ENCODE measurements at places on chromosomes 4 and X. TPM values are rescaled to one million over a fixed set of nuclear protein-coding genes. Genes with fewer than 3 reads are reported as not detected.

DNA sequence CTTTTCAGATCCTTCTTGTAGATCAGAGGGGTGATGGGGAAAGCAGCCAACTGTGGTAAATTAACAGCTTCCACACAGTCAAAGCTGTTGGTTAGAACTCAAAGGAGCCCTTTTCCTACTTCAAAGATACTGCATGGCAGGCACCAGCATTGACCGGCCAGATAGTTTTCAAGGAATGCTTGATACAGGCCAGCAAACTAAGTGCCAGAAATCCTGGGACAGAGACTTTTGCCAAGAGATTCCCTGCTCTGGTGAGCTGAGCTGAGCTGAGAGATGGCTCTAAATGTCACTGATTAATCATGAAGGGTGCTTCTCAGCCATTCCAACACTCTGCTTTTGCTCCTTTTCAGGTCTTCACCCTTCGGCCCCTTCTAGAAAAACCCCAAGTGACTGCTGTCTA is 131.6 kb upstream of the MED14 start:
- H3K4me3 ChIP-seq: no peak overlapping the region
- H3K27ac ChIP-seq: no peak overlapping the region
- H3K36me3 ChIP-seq: no peaks in the 10 kb centered on the region
- peak; percentile 64 for DNase-seq
- H3K27me3 ChIP-seq: peaks cover 4% of the 10 kb centered on the region
- peaks cover 14% of the 10 kb centered on the region for H3K4me1 ChIP-seq

DNA sequence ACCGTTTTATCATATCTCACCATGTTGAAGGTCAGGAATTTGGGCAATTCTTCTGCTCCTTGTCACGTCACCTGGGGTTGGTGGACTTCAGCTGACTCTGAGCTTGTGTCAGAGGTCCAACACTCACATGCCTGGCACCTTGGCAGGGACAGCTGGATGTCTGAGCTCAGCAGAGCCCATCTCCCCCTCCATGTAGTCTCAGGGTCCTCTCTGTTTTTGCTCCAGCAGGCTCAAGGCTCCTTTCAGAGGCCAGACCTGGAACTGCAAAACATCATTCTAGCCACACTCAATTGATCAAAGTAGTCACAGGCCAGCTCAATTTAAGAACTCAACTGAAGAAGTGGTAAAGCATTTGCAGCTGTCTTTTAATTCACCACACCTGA is 45.4 kb downstream of the EDNRA start:
- H3K36me3 ChIP-seq: no peaks in the 10 kb centered on the region
- H3K4me3 ChIP-seq: no peak overlapping the region
- DNase-seq: no peak
- H3K27me3 ChIP-seq: no peaks in the 10 kb centered on the region
- no peak overlapping the region for H3K27ac ChIP-seq

DNA sequence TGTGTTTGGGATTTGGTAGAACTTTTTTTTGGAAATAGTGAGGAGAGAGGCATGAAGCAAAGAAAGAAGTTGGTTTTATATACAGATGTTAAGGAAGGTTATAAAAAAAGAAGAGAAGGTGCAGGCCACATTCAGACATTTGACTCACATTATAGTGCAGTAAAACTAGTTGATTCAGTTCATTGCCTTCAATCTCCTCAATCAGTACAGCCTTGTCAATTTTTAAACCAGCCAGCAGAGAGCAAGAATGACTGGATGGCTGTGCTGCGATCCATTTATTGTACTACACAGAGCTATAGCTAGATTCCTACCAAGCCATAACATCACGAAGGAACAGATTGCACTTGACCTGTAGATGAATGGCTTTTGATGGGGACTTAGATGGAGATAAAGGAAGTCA is 79.7 kb upstream of the LSM6 start:
- DNase-seq: no peak
- no peak overlapping the region for H3K4me3 ChIP-seq
- H3K27me3 ChIP-seq: no peaks in the 10 kb centered on the region
- H3K4me1 ChIP-seq: no peaks in the 10 kb centered on the region

GRCh38 chrX:150527108-150527507 is 41.3 kb upstream of the MTM1 start:
- no peak for DNase-seq
- H3K27me3 ChIP-seq: peaks cover 6% of the 10 kb centered on the region
- H3K27ac ChIP-seq: no peak overlapping the region

DNA sequence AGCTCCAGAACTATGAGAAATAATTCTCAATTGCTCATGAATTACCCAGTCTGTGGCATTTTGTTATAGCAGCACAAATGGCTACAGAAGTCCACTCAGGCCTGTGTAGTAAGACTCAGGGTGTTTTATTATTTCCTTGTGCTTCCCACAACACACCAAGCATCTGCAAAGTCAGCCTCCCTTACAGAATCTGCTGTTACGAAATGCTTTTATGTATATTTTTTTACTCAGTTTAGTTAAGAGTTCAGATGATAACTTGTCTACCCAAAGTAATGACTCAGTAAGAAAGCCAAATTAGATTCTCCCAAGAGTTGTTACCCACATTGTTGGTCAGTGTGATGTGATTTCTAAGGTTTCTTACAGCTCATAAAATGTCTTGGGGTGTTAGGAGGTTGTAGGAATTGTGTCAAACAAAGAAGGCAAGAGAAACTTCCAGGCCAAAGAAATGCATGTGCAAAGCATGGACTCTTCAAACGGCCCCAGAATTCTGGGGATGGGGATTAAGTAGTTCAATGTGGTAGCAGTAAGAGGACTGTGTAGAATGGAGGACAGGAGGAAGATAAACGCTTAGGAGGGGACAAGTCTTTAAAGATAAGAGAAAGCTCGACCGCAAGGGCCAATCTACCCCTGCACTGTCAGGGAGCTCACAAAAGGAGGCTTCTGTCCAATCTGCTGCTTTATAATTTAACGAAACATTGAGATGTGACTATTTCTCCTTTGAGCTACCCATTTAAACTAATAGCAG is 35.4 kb upstream of the TMEM184C start:
- no peak for DNase-seq
- H3K27ac ChIP-seq: no peak overlapping the region
- H3K4me1 ChIP-seq: no peaks in the 10 kb centered on the region
- no peaks in the 10 kb centered on the region for H3K36me3 ChIP-seq
- no peaks in the 10 kb centered on the region for H3K27me3 ChIP-seq

DNA sequence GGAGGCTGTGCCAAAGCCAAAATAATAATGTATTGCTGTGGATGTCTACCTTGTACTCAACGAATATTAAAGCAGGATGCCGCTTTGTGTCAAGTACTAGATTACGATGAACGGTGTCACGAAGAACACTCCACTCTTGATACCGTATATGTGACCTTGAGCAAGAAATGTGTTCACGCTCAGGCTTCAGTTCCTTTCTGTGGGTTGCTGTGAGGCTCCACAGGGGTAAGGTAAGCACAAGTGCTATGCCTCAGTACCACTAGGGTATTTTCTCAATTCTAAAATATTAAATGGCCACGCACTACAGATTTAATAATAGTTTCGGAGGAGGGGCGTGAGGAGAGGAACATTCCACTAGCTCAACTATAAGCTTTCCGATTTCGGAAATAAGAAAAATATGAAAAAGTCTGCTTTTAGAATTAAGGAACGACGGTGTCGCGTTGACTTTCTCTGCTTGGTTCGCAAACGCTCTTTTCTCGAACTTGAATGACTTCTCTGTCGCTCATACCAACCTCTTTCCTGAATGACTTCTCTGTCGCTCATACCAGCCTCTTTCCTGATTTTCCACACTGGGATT is 607 bp upstream of the SCOC start:
- peaks cover 8% of the 10 kb centered on the region for H3K4me1 ChIP-seq
- H3K27me3 ChIP-seq: no peaks in the 10 kb centered on the region
- peak; percentile 39 for DNase-seq
- H3K36me3 ChIP-seq: no peaks in the 10 kb centered on the region
- H3K27ac ChIP-seq: peak overlapping the region; percentile 97
- H3K4me3 ChIP-seq: peak overlapping the region; percentile 83

- no peak overlapping the region for H3K4me3 ChIP-seq
- H3K4me1 ChIP-seq: no peaks in the 10 kb centered on the region
- no peak for DNase-seq
- H3K36me3 ChIP-seq: no peaks in the 10 kb centered on the region
- no peaks in the 10 kb centered on the region for H3K27me3 ChIP-seq
- H3K27ac ChIP-seq: no peak overlapping the region
Measured at GRCh38 chr4:73883306-73883705, 14.1 kb downstream of the CXCL1 start.

- no peaks in the 10 kb centered on the region for H3K27me3 ChIP-seq
- no peak overlapping the region for H3K4me3 ChIP-seq
- H3K36me3 ChIP-seq: no peaks in the 10 kb centered on the region
- H3K4me1 ChIP-seq: peaks cover 2% of the 10 kb centered on the region
Measured at GRCh38 chr4:147492761-147493160, 11.9 kb downstream of the EDNRA start.

- peaks cover 4% of the 10 kb centered on the region for H3K36me3 ChIP-seq
- no peak overlapping the region for H3K27ac ChIP-seq
- H3K4me1 ChIP-seq: peaks cover 9% of the 10 kb centered on the region
Measured at GRCh38 chrX:7925867-7926472, 1.2 kb downstream of the PNPLA4 start.

DNA sequence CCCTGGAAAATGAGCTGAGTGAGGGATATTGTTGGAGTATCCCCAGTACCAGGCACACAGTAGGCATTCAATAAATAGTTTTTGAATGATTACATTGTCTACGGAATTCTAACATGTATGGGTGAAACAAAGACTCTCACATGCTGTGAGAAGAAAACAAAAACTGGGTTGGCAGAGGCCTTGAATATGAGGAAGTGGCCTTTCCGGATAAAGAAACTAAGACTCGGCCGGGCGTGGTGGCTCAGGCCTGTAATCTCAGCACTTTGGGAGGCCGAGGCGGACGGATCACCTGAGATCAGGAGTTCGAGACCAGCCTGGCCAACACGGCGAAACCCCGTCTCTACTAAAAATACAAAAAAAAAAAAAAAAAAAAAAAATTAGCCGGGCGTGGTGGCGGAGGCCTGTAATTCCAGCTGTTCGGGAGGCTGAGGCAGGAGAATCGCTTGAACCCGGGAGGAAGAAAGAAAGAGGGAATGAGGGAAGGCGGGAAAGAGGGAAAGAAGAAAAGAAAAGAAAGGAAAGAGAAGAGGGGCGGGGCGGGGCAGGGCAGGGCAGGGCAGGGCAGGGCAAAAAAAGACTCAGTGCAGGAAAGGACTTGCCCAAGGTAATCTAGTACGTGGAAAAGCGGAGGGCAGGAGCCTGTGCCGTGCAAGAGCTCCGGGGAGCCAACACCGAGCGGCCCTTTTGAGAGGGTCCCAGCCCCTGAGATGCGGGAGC is 689 bp upstream of the TMA16 start:
- H3K36me3 ChIP-seq: no peaks in the 10 kb centered on the region
- peak overlapping the region; percentile 72 for H3K4me3 ChIP-seq
- peak overlapping the region; percentile 96 for H3K27ac ChIP-seq
- H3K27me3 ChIP-seq: no peaks in the 10 kb centered on the region
- peak; percentile 23 for DNase-seq

GRCh38 chr4:180455226-180455625 is 1788.0 kb upstream of the TENM3 start:
- H3K4me3 ChIP-seq: no peak overlapping the region
- DNase-seq: no peak
- no peaks in the 10 kb centered on the region for H3K4me1 ChIP-seq

- peaks cover 12% of the 10 kb centered on the region for H3K4me1 ChIP-seq
- peak; percentile 63 for DNase-seq
- H3K27ac ChIP-seq: peak overlapping the region; percentile 42
- H3K4me3 ChIP-seq: no peak overlapping the region
- H3K27me3 ChIP-seq: no peaks in the 10 kb centered on the region
- H3K36me3 ChIP-seq: peaks cover 91% of the 10 kb centered on the region
Measured at GRCh38 chr4:3225936-3226335, 23.0 kb upstream of the MSANTD1 start.

DNA sequence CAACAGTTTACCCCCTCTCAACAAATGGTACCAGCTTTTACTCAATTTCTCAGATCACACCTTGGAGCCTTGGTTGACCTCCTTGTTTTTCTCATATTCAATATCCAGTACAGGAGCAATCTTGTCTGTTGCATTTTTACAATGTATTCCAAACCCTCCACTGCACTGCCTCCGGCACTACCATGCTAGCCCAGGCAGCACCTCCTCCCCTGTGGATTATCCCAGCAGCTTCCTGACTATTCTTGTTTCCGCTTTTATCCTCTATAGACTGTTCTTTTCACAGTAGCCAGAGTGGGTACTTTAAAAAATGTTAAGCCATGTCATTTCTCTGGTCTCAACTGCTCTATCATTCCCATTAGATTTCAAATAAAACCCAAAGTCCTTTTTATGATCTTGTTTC is 253.4 kb upstream of the GPRIN3 start:
- H3K27me3 ChIP-seq: no peaks in the 10 kb centered on the region
- H3K4me1 ChIP-seq: no peaks in the 10 kb centered on the region
- H3K4me3 ChIP-seq: no peak overlapping the region
- no peaks in the 10 kb centered on the region for H3K36me3 ChIP-seq
- DNase-seq: no peak

DNA sequence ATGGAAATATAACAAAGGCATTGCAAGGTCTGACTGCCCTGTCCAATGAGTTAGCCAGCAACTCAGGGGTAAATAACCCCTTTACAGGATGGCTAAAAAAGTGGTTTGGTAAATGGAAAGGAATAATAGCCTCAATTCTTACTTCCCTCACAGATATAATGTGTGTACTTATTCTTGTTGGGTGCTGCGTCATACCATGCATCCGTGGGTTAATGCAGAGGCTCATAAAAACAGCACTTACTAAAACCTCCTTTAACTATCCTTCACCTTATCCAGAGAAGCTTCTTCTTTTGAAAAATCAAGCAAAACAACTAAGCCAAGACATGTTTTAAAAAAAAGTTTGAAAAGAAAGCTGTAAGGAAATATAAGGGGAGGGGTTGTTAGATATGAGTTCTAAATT is 301.0 kb downstream of the PAPSS1 start:
- no peak overlapping the region for H3K4me3 ChIP-seq
- no peaks in the 10 kb centered on the region for H3K27me3 ChIP-seq
- DNase-seq: no peak
- no peaks in the 10 kb centered on the region for H3K4me1 ChIP-seq
- H3K36me3 ChIP-seq: no peaks in the 10 kb centered on the region

- H3K27me3 ChIP-seq: no peaks in the 10 kb centered on the region
- no peaks in the 10 kb centered on the region for H3K36me3 ChIP-seq
- no peaks in the 10 kb centered on the region for H3K4me1 ChIP-seq
- H3K4me3 ChIP-seq: no peak overlapping the region
Measured at GRCh38 chr4:127394516-127394915, 238.2 kb upstream of the INTU start.

Gene SMS
- total RNA-seq: 69.9 TPM

Gene SOD3
- total RNA-seq: 9.1 TPM

Gene FGFBP2
- 0.93 TPM for total RNA-seq

Gene F8A1
- total RNA-seq: 1.3 TPM

Gene ZRSR2
- total RNA-seq: 5.5 TPM

Gene RIBC1
- 0.31 TPM for total RNA-seq

Gene CLIC2
- total RNA-seq: 3.8 TPM

Gene HSFX4
- total RNA-seq: 0.53 TPM

Gene ATOH1
- total RNA-seq: not detected

Gene SSX4B
- not detected for total RNA-seq

All from muscle of leg (tissue), 16 donors.